ENCODE measurements at places on chromosomes 5 and 9.

- DNase-seq, result peak; percentile 61
These were observed 3.3 kb downstream of the ZNF608 start for GRCh38 chr5:124742983-124743601.

GRCh38 chr9:6611865-6612264 lies 33.7 kb downstream of the GLDC start:
- DNase-seq, result no peak

- no peak for DNase-seq
These were observed 15.3 kb downstream of the RORB start for GRCh38 chr9:74512416-74512815.

GRCh38 chr5:147563466-147564123 lies 53.7 kb upstream of the DPYSL3 start:
- DNase-seq, result no peak

GRCh38 chr9:29806937-29807618 lies 2233.8 kb upstream of the C9orf72 start:
- DNase-seq, result no peak

- DNase-seq, result peak; percentile 72
These were observed 717.8 kb downstream of the CDH18 start for GRCh38 chr5:19270153-19270552.

- no peak for DNase-seq
These were observed 113.0 kb upstream of the DMRT1 start for GRCh38 chr9:728535-728934.

DNA sequence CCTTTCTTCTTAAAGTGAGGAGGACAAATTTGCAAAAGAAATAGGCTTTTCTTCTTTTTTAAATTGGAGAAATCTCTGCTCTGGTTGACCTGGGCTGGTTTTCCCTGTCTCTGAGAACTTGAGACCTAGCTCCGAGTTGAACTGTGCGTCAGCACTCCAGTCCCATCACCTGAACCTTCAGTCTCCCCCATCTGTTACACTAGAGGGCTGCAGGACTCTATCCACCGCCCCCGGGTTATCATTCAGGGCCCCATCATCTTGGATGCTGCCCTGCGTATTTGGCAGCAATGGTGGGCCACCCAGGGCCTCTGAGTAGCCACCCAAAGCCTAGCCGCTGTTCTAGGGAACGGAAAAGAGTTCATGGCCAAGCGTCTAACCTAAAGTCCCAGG lies 2.5 kb downstream of the FOXE1 start:
- DNase-seq, result no peak

- no peak for DNase-seq
These were observed 296.3 kb downstream of the KCNN2 start for GRCh38 chr5:114658194-114658593.

- DNase-seq, result peak; percentile 37
These were observed 7.0 kb downstream of the IGFBPL1 start for GRCh38 chr9:38417003-38417945.

DNA sequence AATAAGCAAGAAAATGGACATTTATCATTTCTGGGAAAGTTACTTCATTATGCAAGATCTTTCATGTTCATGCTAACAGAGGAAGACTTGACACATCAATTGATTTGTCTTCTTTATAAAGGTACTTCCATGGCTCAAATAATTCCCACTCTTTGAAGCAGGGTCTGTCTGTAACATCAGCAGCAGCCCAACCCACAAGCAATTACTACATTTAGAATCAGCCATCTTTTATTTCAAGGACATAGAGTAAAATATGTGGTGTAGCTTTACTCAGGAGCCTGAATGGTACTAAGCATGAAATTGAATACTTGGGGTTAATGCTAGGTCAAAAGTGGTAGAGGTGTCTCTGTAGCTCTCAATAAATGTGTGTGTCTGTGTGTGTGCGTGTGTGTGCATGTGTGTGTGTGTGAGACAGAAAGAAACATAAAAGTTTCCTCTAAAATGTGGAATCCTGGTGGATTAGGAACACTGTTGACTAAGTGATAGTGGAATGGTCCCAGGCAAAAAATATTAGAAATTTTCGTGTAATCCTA lies 581.1 kb downstream of the CAAP1 start:
- no peak for DNase-seq

DNA sequence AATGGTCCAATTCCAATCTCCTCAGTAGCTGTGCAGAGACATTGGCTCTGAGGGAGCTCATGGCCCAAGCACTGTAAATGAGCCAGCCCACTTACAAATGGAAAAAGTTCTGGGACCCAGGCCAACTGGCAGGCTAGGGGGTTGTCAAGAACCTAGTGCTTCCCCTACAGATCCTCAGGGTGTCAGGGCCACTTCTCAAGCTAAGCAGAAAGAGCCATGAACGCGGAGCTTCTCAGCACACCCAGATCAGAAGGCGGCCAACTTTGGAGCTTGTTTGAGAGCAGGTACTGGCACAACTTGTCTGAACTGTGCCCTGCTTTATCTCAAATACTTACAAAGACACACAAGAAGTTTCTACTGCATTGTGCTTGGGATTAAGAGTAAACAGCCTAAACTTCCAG lies 17.5 kb downstream of the TLE1 start:
- DNase-seq, result no peak

Data from NCI-H748 treated with DMSO at 0.1 percent for 48 hours (cell line).